AG04450 (cell line): ENCODE measurements at places on chromosomes 6 and 20.

DNA sequence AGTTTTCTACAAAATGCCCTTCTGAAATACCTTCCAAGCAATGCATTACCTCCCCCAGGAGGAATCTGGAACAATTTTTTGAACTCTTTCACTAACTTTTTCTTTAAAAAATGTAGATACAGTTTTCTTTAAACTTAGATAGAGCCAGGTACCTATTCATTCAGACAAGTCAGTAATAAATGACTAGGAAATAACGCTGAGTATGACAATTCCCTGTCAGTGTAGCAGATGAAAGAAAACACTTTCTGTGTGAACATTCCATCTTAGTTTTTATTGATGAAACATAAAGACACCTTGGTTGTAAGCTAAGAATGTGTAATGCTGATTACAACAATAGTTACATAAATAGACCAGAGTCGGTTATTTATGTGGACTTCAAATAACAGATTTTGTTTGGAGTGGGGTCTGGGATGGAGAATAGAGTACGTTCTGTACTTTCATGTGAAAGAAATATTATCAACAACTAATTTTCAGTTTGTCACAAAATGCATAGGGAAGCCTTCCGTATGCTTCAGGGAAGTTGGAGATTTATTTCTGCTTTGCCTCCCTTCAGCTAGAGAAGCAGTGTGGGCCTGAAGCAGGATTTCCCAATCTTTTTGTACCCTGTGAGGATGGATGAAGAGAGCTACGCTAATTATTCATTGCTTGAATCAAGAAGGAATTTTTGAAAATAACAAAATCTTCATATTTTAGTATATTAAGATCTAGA lies 19.2 kb upstream of the QKI start:
- no peak for DNase-seq

DNA sequence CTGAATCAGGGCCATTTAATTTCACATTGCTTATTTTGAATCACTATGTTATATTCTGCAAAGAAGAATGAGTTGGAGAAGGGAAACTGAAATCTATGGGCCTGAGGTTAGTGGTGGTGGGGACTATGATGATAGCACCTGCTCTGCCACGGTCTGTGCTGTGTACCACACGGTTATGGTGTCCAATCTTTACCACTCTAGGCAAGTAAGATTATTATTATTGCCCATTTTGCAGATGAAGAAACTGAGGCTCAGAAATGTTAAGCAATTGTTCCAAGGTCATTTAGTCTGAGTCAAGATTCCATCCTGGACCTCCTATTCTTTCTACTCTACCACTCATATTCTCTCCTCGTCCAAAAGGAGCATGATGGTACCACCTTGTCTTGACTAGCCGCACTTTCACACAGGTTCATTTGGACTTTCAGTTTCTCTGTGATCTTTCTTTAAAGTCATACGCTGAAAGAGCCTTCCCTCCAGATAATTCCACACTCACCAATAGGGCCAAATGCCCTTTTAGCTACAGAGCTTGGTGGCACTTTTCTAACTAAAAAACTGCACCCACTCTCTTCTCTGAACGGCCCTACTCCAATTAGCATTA lies 56.2 kb downstream of the GFOD1 start:
- no peak for DNase-seq

DNA sequence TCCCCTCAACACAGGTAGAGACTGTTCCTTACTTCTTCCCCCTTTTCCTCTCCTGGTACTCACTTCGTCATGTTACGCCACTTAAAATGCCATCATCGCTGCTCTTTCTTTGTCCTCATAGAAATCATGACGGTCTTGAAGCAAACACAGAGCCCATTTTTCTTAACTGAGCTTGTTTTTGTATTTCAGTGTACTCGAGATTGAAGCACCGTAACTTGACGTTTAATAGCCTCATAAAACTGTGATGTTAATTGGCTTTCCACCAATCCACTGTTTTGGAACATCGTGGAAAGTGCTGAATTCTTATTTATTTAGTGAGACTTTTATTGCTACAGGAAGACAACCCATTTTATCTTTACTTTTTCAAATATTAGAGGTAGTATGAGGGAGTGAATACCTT lies 38.7 kb downstream of the DUSP22 start:
- DNase-seq = no peak

- DNase-seq = no peak
Observed at GRCh38 chr20:17872434-17872833, 96.2 kb downstream of the SNX5 start.

DNA sequence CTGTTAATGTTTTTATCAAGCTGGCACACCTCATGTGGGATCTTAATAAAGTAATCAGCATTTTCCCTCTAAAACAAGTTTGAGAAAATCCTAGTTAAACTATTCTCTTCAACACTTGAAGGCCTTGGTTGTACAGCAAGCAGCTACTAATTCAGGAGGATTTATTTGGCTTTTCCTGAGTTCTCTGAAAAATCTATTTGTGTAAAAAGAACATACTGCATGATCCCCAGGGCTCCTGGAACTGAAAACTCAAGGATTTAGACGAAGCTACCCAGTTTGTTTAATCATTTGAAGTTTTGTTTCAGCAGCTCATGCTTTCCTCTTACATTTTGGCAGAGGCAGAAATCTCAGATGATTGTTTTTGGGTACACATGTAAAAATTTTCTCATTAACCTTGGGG lies 309.6 kb upstream of the FLRT3 start:
- DNase-seq = no peak

DNA sequence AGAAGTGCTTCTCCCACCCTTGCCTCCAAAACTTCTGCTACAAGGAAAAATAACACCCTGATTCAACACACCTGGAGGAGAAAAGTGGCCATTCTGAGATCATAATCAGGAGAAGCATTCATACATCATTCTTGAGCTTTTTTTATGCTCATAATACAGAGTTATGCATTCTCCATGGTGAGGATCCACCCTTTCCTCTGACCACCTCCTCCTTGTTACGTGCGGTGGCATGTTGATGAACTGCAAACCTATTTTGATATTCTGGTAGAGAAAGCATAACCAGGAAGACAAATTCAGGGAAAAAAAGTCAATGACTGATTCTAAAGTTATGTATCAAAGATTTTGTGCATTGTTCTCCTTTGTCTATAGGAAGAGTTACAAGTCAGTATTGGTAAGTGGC lies 169.8 kb downstream of the KLHL32 start:
- no peak for DNase-seq

DNA sequence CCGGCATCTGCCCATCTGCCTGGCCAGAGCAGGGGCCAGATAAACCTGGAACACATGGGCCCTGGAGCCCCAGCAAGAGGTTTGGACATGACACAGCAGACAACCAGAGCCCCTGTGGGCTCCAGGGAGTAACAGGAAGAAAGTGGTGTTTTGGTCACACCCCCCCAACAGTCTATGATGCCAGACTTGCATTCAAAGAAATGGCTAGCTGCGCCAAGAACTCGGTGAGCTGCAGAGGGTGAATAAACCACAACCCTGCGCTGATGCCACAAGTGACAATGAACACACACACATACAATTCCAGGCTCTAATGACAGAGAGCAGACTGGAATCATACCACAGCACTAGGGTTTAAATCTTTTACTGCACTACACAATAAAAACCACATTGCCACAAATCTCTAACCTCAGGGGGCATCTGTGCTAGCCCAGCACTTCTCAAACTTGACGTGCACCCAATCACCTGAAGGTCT lies 34.0 kb downstream of the TRERF1 start:
- DNase-seq = no peak

DNA sequence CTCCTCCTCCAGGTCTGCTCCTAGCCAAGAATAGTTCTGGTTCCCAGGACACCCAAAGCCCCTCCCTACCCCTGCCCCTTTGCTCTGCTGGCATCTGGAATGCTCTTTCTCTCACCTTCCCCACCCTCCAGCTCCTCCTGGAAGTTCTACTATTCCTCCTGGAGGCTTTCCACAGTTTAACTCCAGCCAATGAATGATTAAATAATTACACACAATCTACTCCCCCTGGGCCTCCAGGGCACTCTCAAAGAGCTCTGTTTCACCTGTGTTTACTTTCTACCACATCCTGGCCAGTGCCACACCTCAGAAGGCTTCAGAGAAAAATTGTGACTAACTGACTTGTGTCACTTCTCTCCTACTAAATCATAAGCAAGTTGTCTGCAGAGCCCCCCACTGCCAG lies 36.2 kb downstream of the GCM1 start:
- no peak for DNase-seq

GRCh38 chr6:104604685-104605084 lies 255.0 kb downstream of the HACE1 start:
- DNase-seq = no peak

- DNase-seq = no peak
Observed at GRCh38 chr6:50818673-50819072, at the start of gene TFAP2B. TSS of gene TFAP2B (plus strand) at chr6:50818871. CDS start at chr6:50818892, 21 bp downstream.

DNA sequence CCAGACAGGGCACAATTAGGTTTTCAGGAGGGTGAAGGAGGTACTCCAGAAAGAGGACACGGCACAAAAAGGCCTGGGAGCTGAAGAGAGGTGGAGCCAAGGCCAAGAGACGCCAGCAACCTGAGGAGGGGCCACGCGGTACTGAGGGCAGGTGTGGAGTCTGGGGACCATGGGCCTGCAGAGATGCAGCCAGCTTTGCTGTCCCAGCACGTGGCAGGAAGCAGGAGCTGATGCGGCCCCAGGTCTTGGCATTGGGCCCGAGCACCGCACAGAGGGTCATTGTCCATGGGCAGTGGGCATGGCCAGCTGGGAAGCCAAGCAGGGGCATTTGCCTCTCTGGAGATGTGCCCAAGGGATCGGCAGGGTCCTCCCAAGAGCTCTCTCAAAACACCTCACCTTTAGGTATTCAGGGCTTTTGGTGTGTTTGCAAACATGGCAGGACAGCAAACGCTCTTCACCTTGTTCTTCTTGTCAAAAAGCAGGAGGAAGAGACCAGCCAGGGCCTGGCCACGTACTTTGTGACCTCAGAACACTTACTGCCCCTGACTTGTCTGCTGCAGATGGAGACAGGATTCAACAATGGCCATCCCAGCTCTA lies 1.4 kb upstream of the BPIFB1 start:
- no peak for DNase-seq

- DNase-seq = no peak
Observed at GRCh38 chr20:36895036-36895435, 19.1 kb downstream of the TLDC2 start.

GRCh38 chr6:10961837-10962236 lies 75.0 kb downstream of the SYCP2L start:
- no peak for DNase-seq
